Mesothelial cell of epicardium (in vitro differentiated cells): ENCODE measurements at places on chromosomes 4 and X. TPM values are rescaled to one million over a fixed set of nuclear protein-coding genes. Genes with fewer than 3 reads are reported as not detected.

Gene PWWP3B
- total RNA-seq, result 3.9 to 4.1 TPM (median 4.0 TPM) in 3 replicates

Gene SSX3
- not detected in 3 replicates for total RNA-seq

Gene XAGE2
- 15.3 to 23.0 TPM (median 22.5 TPM) in 3 replicates for total RNA-seq

Gene BMPR1B
- total RNA-seq, result 2.4 to 3.3 TPM (median 2.6 TPM) in 3 replicates

Gene CXCL1
- total RNA-seq, result 0.47 to 0.77 TPM (median 0.74 TPM) in 3 replicates

Gene GAGE13
- not detected in 3 replicates for total RNA-seq

Gene GC
- total RNA-seq, result not detected in 3 replicates

Gene CPE
- total RNA-seq, result 93.8 to 105 TPM (median 94.1 TPM) in 3 replicates

Gene HTR2C
- 1.1 to 1.5 TPM (median 1.1 TPM) in 3 replicates for total RNA-seq

Gene FAM156B
- total RNA-seq, result 18.5 to 29.1 TPM (median 23.3 TPM) in 3 replicates

Gene AMBN
- 0.14 to 0.36 TPM (median 0.22 TPM) in 3 replicates for total RNA-seq

Gene TBX22
- 0.09 TPM in 1 of 3 replicates, not detected in the others for total RNA-seq

Gene SUPT20HL1
- total RNA-seq, result not detected in 3 replicates

Gene SSX7
- total RNA-seq, result not detected in 3 replicates

Gene NEIL3
- 5.6 to 6.2 TPM (median 5.9 TPM) in 3 replicates for total RNA-seq

Gene KLHL2
- total RNA-seq, result 9.9 to 12.6 TPM (median 11.8 TPM) in 3 replicates
